ENCODE measurements at places on chromosomes 1 and 21.

DNA sequence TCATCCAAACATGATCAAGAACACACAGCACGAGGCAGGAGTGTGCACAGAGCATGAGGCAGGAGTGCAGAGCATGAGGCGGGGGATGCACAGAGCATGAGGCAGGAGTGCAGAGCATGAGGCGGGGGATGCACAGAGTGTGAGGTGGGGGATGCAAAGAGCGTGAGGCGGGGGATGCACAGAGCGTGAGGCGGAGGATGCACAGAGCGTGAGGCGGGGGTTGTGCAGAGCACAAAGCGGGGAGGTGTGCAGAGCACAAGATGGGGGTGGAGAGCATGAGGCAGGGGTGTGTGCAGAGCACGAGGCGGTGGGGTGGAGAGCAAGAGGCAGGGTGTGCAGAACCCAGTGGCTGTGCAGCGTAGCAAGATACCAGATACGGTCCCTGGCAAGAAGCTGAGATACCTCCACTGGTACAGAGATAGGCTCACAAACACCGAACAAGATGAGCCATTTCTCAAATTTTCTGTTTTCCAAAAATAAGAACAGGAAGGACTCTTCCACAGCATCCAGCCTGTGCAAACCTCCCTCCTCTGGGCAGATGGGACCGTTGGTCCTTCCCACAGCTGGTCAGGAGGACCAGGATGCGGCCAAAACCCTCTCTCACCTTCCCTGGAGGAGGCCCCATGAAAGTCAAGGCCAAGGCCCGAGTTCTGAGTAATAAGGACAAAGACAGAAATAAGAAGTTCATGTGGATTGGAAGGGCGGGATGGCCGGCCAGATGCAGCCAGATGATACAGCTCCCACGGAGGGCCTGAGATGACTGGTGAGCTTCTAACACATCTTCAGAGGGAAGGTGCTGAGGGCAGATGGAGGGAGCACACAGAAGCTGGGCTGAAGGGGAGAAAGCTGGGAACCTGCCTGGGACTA is 12.0 kb downstream of the SPATC1L start:
- no peak for DNase-seq

GRCh38 chr1:221454096-221454495 is 287.8 kb downstream of the DUSP10 start:
- DNase-seq = no peak

DNA sequence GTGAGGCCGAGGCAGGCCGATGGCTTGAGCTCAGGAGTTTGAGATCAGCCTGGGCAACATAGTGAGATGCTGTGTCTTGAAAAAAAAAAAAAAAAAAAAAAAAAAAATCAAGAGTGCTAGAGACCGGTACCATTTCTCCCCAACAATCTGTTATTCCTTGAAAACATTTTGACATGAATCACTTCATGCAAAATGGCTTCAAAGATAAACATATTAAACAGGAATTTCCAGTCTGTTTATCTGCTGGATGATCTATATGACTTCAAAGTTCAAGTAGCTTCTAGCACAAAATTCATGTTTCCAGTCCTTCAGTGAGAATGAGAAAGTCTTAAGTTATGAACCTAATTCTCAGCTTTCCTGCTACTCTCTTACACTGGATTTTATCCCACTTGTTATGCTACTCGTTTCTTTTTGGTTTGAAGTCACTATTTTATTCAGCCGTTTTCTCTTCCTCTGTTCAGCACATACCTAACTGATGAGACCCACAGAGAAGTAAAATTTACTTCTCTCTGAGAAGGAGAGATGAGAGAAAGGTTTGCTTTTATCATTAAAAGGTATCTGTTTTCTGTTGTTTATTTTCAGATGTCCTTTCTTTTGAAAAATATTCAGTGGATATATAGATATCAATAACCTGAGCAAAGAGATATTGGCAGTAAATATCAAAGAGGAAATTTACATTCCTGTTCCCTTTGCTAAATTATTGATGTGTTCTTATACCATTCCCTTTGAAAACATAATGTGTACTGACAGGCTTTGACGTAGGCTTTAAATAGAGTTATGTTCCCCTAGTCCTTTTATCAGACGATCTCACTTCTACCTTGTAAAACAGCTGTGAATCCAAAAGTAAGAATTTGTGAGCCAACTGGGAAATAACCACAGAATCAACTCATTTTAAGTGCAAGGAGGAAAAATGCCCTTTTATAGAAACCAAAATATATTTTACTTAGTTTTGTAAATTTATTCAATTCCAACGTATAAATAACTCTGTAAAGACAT is 38.2 kb downstream of the CD46 start:
- DNase-seq = no peak

GRCh38 chr1:45355683-45356082 is 15.4 kb upstream of the MUTYH start:
- no peak for DNase-seq

- DNase-seq = peak; percentile 1
These were observed 3.8 kb downstream of the C1orf35 start for GRCh38 chr1:228099331-228099732.

DNA sequence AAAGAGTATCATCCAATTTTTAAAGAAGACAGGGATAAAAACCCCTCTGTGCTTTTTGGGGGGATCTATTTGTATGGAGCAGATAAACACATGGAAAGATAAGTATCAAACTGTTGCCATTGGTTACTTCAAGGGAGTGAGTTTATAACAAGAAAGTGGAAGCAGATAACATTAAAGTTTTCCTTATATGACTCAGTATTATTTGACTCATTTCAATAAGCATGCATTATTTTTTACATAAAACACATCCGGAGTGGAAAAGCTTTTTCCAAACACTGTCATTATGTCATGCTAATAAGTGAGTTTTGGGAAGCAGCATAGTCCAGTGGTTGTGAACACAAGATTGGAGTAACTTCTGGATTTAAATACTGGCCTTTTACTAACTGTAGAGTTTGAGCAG is 452.2 kb downstream of the LTN1 start:
- DNase-seq = no peak

DNA sequence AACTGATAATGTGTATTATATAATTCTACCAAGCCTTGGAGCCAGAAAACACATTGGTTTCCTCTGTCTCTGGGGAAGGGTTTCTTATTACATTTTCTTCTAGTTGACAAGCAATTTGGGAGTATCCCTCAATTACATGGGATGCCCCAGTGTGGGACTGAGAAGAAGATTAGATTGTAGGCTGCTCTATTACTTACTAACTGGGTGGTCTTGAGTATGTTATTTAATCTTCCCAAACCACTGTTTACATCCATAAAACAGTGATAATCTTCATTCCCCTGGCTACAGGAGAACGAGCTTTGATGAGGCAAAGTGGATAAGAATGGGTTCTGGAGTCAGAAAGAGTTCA is 105.8 kb downstream of the TSEN15 start:
- DNase-seq = no peak

- no peak for DNase-seq
These were observed 30.8 kb upstream of the GLIS1 start for GRCh38 chr1:53769780-53770179.

GRCh38 chr1:203518541-203518940 is 24.6 kb downstream of the OPTC start:
- DNase-seq = no peak

GRCh38 chr1:154391086-154391770 is 13.9 kb upstream of the IL6R start:
- DNase-seq = no peak

- DNase-seq = no peak
These were observed 95.7 kb upstream of the C1orf105 start for GRCh38 chr1:172324761-172325160.

DNA sequence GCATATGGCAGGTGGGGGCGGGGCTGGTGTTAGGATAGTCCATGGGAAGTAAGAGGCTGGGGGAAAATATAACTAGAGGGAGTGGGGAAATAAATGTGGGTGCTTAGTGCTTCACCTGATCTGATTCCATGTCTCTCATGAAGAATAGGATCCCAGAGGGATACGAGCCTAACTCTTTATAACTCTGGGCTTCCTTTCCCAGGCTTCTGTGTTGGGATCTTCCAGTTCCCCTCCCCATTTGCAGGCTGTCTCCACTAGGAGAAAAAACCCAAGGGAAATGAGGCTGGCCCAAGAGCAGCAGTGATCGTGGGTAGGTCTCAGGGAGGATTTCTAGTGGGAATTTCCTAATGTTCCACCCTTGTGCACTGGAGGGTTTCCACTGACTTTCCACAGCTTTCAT is 1.6 kb downstream of the KCNJ9 start:
- DNase-seq = no peak

DNA sequence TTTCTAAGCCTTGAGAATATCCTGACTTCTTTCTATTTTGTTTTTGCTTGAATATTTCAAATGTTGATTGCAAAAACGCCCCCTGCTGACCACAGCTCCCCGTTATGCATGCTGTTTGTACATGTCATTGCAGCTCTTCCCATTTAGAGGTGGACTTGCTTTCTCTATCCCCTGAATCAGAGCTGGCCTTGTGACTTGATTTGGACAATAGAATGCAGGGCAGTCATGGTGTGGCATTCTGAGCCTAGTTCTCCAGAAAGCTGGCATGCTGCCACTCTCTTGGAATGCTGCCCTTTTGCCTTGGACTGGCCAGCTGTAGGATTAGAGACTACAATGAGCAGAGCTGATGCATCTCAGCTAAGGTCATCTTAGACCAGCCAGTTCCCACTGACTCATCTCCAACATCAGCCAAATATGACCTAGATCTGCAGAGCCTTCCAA is 1561.5 kb downstream of the MRPL39 start:
- DNase-seq = peak; percentile 38

DNA sequence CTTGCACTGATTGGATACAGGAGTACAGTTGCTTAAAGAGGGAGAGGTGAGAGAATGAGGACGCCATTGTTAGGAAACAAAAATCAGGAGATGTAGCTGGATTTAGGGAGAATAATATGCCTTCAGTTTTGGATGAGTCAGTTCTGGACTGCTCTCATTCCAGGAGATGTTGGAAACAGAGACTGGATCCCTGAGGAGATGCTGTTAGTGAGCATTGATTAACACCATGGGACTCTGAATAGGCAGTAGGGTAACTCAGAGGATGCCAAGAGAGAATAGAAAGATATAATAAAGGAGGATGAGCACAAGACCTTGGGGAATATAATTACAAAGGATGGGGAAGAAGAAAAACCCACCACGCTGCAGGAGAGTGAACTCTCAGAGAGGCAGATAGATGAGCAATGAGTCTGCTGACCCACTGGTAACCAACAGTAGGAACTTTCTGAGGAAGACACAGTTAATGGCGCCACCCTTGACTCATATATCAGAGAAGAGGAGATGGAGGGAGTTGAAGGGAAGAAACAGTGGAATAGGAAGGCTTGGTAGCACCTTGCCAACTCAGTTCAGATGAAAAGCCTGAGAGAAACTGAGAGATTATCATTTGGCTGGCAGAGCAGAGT is 10.5 kb downstream of the KCNJ15 start:
- no peak for DNase-seq

DNA sequence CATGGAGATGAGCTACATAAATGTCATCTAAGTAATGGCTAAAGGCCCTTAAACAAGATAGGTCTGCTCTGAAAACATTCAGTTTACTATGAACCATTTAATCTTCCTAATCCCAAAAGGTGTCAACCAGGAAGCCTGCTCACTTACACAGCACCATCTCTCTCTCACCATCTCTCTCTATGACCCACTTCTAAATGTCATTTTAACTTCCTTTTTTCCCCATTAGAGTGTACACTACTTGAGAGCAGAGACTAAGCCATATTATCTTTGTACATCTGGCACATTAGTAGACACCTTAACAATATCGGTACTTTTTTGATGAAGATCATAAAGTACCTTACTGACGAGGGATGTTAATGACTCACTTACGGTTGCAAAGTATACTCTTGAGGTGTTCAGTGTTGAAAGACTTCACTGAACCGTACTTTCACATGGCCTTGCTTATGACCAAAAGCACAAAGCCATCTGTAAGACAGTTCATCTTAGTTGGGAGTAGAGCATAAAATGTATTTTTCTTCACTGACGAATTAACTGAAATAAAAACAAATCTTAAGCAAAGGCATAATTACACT is 25.4 kb downstream of the FBXO42 start:
- DNase-seq = no peak

- no peak for DNase-seq
These were observed 2.5 kb upstream of the ELAVL4 start for GRCh38 chr1:50106095-50106761.

- no peak for DNase-seq
These were observed 15.3 kb downstream of the CLCC1 start for GRCh38 chr1:108947871-108948525.

GRCh38 chr1:8629241-8630091 is 188.0 kb downstream of the RERE start:
- DNase-seq = peak; percentile 25

DNA sequence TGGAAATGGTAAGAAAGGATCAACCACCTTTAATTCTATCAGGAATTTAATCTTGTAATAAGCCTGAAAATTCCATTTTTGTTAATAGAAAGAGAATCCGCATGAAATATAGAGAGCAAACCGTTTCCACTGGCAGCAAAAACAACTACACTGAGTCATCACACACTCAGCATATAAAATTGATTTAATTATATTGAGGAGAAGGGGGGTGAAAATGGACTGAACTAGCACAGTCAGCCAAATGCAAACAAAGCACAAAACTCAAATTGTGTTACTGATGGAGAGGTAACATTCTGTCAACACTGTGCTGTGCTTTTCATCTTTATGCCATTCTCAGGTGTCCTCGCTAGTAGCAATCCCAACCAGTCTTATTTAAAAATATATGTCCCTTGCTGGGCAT is 1583.9 kb downstream of the MRPL39 start:
- no peak for DNase-seq

GRCh38 chr21:41065539-41065938 is 102.4 kb upstream of the BACE2 start:
- no peak for DNase-seq

DNA sequence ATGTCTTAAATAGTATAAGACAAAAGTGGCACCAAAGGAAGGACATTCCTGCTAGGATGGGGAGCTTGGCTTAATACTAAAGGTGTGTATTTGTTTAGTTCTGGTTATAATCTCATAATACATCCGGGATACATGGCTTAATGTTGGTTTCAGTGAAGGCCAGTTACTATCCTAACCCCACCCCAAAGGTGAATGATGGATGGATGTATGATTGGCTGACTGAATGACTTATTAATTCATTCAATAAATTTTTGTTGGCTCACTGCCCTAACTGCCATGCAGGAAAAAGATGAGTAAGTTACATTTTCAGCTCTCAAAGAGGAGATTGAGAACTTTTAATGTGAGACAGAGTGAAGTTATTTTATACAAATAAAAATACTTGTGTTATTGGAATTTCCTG is 52.2 kb downstream of the PHACTR4 start:
- DNase-seq = no peak

DNA sequence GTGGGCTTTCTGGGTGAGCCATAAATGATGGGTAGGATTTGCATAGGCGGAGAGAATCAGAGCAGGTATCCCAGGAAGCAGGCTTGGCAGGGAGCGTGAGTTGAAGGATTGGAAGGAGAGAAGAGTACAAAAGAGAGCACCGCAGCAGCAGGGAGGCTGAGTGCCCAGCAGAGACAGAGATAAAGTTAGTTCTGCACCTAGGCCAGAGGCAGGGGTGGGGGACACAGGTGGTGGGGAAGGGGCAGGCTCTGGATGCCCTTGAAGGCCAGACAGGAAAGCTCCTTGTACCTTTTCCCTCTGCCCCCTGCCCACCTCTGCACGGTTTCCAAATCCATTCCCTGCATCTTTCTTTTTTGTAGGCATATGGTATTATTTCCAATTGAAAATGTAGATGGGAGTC is 33.0 kb upstream of the TRABD2B start:
- DNase-seq = no peak

GRCh38 chr1:239731082-239731748 is 344.8 kb downstream of the CHRM3 start:
- no peak for DNase-seq
